ENCODE measurements at places on chromosomes 16 and 17. TPM values are rescaled to one million over a fixed set of nuclear protein-coding genes. Genes with fewer than 3 reads are reported as not detected.

The CACNB1 gene
- total RNA-seq, result 16.2 TPM

The IL17C gene
- total RNA-seq, result 0.23 TPM

The CSH2 gene
- total RNA-seq, result not detected

The CD300C gene
- not detected for total RNA-seq

The MYO15A gene
- 1.3 TPM for total RNA-seq

The TCAP gene
- 1.9 TPM for total RNA-seq

DNA sequence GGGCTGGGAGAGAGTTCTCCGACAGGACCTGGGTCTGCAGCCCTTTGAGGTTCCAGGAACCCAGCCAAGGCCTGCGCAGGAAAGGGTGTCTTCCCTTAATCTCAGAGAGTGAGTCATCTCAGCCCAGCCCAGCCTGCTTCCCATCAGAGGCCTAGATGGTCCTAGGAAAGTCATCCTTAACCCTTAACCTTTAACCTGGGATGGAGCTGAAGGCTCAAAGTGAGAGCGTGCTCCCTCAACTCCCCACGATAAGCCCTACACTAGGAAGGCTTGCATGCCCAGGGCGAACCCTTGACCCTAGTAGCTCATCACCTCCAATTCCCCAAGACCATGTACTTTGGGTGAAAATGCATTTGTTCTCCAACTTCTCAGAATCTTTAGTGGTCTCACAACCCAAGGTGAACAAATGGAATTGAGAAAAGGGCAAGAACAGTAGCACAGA, 4.8 kb upstream of the ATXN7L3 start:
- no peak for DNase-seq

- DNase-seq, result no peak
These were observed 23.5 kb downstream of the XPO6 start for GRCh38 chr16:28188085-28188916.

- peak; percentile 81 for DNase-seq
These were observed 20.0 kb downstream of the TRAF4 start for GRCh38 chr17:28763804-28764266.

GRCh38 chr17:78430892-78431691, 52.6 kb downstream of the PGS1 start:
- no peak for DNase-seq

- DNase-seq, result no peak
These were observed 168.4 kb downstream of the CCDC182 start for GRCh38 chr17:57576744-57577143.

DNA sequence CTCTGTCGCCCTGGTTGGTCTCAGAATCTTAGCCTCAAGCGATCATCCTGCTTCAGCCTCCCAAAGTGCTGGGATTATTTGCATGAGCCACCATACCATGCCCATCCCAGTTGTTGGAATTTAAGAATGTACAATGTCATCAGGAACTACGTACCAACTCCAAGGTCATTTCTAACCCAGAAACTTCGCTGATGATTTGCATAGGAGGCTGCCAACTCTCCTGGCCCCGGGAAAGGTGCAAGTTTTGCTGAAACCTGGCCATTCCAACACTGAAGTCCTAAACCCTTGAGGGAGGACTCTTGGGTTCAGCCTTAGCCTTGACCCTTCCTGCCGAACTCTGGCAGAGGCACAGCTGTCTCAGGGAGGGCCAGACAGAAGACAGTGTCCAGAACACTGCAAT, 2.9 kb upstream of the KIFC3 start:
- no peak for DNase-seq

GRCh38 chr16:528111-529011, 849 bp downstream of the CAPN15 start:
- DNase-seq, result no peak

- DNase-seq, result no peak
These were observed 11.0 kb downstream of the TK2 start for GRCh38 chr16:66538910-66539309.

DNA sequence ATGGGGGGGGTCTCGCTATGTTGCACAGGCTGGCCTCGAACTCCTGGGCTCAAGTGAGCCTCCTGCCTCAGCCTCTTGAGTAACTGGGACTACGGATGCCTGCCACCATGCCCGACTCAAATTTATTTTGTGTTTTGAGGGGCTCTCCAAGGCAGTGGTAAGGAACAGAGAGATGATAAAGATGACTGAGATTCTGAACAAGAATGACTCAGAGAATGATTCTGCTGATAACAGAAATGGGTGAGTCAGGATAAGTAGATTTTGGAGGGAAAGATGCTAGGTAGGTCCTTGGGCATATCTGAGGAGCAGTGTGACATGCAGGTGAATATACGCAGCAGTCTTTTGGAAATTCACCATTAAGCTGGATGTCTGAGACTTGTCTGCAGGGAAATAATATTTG, 2.6 kb downstream of the TMEM220 start:
- DNase-seq, result no peak

DNA sequence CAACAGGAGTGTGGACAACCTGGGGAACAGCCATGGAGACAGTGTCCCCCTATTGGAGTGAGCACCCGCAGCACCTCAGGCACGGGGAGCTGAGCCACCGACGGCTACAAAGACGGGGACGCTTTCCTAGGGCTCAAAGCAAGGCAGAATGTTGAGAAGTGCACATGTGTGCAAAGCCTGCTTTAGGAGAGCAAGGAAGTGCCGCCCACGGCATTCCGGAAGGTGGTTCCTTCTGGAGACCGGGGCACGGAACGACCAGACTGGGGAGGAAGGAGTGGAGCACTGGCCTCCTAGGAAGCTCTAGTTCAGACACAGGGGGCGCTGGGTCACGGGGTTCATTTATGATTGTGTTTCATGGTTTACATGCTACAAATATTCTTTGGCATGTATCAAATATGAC, 52.2 kb downstream of the TBC1D16 start:
- DNase-seq, result no peak

DNA sequence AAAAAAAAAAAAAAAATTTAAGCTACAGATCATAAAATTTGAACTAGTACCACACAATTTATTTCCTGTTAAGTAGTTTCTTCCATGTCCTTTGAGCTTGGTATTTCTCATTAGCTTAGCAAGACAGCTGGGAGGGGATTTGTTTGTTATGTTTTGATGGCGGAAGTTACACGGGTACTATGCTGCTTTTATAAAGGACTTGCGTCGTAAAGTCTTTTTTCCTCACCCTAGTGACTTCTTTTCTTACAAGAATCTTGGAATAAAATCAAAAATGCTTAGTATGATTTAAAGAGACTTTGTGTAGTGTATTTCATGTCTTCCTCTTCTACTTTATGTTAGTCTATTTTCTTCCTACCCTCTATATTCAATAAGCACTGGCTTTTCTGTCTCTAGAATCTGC, 89.1 kb downstream of the NLK start:
- DNase-seq, result no peak

Measured in neural crest cell (in vitro differentiated cells).